Right kidney (tissue), 9 donors: ENCODE measurements at places on chromosomes 7 and 10.

- DNase-seq, result no peak
These were observed 485.5 kb downstream of the LRMDA start for GRCh38 chr10:75916906-75917305.

GRCh38 chr7:111765751-111766643, 203.7 kb upstream of the IMMP2L start:
- no peak for DNase-seq

DNA sequence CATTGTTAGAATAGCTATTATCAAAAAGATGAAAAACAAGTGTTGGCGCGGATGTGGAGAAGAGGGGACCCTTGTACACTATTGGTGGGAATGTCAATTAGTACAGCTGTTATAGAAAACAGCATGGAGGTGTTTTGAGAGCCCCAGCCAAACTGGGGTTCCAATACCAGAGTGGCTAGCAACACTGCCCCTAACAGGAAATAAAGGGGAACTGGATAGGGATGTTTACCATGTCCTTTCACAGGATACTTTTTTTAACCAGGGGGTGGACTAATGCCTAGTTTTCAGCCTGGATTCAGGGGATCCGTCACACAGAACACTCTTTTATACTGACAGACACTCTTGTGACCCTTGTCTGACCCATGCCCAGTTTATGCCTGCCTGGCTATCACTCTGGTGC, 6.9 kb upstream of the GSTK1 start:
- DNase-seq, result no peak

DNA sequence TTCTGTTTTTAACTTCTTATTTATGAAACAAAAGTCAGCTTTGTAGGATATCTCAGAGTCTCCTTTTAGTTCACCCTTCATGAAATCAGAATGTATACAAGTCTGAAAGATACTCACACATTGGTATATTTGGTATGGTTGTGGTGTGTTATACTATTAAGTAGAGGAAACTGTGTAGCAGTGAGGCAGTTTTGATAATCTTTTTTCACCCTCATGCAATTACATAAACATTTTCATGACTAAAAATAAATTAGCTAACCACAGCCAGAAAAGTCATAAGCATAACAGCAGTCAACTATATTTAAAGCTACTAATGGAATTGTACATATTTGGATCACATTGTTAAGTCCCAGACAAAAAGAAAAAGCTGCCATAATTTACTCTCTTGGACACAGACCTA, 62.1 kb downstream of the FAM185A start:
- no peak for DNase-seq

DNA sequence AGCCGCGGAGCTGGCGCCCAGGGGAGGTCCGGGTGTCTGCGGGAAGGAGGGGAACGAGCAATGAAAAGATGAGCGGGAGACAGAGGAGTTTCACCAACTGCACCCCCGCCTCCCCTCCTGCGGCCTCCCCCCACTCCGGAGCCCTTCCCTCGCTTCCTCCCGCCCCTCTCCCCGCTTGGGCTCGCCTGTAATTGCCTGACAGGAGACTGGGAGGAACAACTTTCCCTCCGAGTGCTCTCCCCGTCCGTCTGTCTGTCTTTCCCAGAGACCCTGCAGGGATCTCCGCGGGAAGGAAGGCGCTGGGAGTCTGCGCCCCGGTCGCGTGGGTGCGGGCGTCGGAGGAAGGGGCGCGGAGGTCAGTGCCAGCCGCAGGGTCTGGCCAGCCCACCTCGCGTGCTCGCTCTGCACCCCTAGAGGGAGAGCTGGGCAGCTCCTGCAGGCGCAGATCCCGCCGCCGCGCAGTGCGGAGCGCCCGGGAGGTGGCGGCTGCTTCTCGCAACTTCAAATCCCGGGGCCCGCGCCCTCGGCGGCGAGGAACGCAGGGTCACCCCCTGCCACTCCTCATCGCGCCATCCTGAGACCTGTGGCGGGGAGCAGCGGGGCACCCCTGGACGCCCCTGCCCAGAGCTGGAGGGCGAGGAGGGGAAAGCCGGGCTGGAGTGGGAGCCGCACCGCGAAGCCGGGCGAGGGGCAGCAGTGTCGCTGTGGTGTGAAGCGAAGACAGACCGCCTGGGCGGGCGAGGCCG, 511 bp upstream of the NRP1 start:
- peak; percentile 100 for DNase-seq

DNA sequence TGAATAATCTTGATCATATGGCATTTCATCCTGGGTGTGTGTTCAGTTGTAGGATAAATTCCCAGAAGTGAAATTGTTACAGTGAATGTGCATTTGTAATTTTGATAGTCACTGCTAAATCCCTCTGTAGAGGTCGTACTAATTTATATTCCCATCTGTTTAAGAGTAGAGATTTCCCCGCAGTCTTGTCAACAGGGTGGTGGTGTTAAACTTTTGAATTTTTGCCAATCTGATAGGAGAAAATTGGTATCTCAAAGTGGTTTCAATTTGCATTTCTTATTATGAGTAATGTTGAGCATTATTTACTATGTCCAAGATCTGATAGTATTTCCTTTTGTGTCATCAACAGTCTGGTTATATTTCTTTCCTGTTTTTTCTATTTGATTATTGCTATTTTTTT, 101.7 kb downstream of the AUTS2 start:
- no peak for DNase-seq

GRCh38 chr7:140605337-140605736, 35.3 kb downstream of the DENND2A start:
- DNase-seq, result no peak

DNA sequence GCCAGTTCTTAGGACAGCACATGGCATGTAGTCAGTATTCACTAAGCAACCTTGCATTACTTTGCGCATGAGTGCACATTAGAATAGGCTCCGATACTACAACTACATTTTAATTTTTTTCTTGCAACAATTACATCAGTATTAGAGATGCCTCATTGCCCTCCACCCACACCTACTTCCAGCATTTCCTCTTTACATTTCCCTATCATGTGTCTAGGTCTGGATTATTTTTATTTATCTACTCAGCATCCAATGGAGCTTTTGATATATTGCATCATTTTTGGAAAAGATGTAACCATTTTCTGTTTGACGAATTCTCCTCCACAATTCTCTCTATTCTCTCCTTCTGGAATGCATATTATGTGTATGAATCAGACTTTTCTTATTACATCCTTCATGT, 258.2 kb upstream of the GLI3 start:
- DNase-seq, result no peak

GRCh38 chr10:95818668-95819067, 62.7 kb downstream of the ENTPD1 start:
- DNase-seq, result no peak

DNA sequence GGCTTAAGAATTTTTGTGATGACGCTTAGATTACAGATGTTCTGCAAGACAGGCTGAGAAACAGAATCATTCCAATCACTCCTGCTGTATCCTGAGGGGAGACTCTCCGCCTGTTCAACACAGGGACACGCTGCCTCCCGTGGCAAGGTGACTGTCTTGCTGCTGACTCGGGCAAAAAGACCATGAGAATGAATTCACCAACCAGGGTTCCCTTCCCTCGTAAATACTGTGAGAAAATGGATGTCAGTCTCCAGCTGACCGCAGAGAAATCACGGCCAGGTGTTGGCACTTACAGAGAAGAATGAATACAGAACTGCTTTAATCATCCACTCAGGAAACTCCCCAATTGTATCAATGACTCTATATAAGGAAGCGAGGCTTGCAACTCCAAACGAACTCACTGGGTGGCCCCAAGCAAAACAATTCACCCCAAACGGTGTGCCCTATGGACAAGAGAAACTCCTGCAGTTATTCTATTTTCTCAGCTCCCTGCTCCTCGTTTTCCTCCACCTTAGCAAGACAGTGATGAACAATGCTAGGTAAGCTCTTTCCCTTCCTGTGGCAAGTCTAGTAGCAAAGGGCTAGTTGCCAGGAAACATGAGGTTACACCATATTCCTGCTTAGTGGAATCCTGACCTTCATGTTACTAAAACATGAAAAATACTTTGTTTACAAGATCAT, 22.8 kb downstream of the GNA12 start:
- DNase-seq, result no peak

DNA sequence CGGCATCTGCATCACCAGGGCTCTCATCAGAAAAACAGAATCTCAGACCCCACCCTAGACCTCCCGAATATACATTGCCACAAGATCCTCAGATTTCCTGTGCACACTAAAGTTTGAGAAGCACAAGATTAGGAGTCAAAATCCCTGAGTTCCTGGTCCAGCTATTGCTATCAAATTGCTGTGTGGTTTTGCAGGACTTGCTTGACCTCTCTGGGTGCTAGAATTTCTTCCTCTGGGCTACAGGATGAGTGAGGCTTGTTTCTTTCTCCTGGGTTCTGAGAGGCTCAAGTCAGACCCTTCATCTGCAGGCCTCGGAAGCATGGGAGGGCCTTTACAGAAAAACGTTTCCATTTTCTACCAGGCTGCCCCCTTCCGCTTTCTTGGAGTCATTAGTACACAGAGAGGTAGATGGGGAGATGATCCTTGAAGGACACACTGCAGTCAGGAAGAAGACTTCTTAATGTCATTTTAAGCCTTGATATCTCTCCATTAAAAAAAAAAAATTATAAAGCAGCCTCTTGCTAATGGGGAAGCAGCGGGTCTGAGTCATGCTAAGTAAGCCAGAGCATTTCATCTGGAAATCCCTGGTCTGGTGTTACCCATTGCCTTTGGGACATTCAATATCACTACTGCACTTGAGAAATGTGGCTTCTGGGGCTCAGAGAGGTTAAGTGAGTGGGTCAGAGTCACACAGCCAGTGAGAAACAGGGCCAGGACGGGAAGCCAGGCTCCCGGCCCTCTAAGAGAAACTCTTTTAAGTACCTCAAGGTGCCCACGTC, 173.5 kb downstream of the KCNMA1 start:
- DNase-seq, result no peak

- no peak for DNase-seq
These were observed 720 bp upstream of the RFC2 start for GRCh38 chr7:74254858-74255379.
